ENCODE measurements at places on chromosomes 7 and 10.

GRCh38 chr7:113207441-113207840 lies 89.1 kb upstream of the SMIM30 start:
- DNase-seq = no peak

GRCh38 chr10:60270426-60270825 lies 119.2 kb downstream of the ANK3 start:
- no peak for DNase-seq

GRCh38 chr7:317643-318405 lies 27.9 kb downstream of the FOXL3 start:
- no peak for DNase-seq

GRCh38 chr10:91702620-91703019 lies 69.7 kb upstream of the PPP1R3C start:
- DNase-seq = no peak
